ENCODE measurements at places on chromosomes 11 and 22.

- no peak for DNase-seq
Observed at GRCh38 chr11:57464539-57465181, 4.3 kb downstream of the RTN4RL2 start.

DNA sequence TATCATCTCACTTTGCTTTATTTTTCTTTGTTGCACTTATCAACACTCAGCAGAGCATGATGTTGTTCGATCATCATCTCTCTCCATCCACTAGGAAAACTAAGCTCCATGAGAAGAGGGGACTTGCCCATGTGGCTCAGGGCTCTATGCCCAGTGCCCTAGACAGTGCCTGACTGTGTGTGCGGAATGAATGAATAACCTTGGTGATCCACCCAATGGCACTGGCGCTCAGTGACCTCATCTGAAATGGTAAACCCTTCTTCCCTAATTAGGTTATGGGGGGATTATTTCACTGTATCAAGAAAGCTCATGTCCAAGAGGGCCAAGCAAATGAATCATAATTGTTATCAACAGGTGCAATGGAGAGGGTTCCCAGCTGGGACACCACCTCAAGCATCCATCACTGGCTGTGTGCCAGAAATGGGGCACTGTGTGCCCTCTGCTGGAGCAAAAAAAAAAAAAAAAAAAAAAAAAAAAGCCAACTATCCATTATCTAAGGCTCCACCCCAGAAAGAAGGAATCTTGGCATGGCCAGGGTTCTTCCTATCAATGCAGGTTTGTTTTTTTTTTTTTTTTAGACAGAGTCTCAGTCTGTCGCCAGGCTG, 172.6 kb downstream of the LARGE1 start:
- DNase-seq, result no peak

- no peak for DNase-seq
Observed at GRCh38 chr11:64438986-64439771, 80.2 kb downstream of the RPS6KA4 start.

- no peak for DNase-seq
Observed at GRCh38 chr22:25413620-25414019, 150.9 kb upstream of the GRK3 start.

- DNase-seq, result no peak
Observed at GRCh38 chr11:85826116-85826855, 15.3 kb upstream of the SYTL2 start.

GRCh38 chr11:512761-513595, 5.9 kb upstream of the RNH1 start:
- DNase-seq, result no peak

GRCh38 chr11:27207025-27207650, 155.9 kb downstream of the CCDC34 start:
- DNase-seq, result no peak

DNA sequence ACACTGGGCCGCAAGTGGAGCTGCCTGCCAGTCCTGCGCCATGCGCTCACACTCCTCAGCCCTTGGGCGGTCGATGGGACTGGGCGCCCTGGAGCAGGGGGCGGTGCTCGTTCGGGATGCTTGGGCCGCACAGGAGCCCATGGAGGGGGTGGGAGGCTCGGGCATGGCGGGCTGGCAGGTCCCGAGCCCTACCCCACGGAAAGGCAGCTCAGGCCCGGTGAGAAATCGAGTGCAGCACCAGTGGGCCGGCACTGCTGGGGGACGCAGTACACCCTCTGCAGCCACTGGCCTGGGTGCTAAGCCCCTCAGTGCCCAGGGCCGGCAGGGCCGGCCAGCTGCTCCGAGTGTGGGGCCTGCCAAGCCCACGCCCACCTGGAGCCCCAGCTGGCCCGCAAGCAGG, 328.7 kb upstream of the LRRC4C start:
- DNase-seq, result no peak

GRCh38 chr11:3775736-3776406, 21.5 kb downstream of the NUP98 start:
- DNase-seq, result no peak

- no peak for DNase-seq
Observed at GRCh38 chr11:132056689-132057088, 686.3 kb downstream of the NTM start.

GRCh38 chr22:24444251-24444650, 16.9 kb downstream of the ADORA2A start:
- no peak for DNase-seq

- DNase-seq, result peak; percentile 77
Observed at GRCh38 chr11:36073411-36074203, 129.7 kb downstream of the LDLRAD3 start.

DNA sequence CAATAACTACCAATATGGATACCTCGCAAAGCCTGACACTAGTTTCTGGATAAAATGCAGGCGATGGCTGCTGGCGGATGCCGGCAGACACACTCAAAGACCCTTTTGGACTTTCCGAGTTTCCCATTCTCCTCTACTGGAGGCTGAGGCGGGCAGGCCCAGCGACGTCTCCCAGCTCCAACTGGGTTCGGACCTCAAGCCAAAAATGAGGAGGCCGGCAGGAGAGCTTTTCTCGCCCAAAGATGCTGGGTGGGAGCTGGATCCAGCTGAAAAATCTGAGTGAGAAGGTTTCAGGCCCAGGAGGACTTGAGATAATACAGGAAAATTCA, 428 bp upstream of the FEZ1 start:
- no peak for DNase-seq

DNA sequence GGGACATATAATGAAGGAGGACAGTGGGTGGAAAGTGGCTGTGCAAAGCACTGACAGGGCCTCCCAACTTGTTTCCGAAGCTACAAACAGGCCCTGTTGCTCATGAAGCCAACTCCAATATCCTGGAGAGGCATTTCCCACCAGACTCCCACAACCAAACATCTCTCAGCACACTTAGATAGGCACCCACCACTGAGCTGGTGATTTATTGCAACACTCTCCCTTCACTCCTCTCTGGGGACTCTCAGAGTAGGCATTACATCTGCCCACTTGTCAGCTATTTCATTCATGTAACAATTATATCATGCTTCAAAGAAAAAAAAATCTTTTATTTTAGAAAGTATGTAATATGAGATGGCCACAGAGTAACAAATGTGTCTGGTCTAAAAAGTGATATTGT, 32.1 kb upstream of the PPP2R1B start:
- no peak for DNase-seq

DNA sequence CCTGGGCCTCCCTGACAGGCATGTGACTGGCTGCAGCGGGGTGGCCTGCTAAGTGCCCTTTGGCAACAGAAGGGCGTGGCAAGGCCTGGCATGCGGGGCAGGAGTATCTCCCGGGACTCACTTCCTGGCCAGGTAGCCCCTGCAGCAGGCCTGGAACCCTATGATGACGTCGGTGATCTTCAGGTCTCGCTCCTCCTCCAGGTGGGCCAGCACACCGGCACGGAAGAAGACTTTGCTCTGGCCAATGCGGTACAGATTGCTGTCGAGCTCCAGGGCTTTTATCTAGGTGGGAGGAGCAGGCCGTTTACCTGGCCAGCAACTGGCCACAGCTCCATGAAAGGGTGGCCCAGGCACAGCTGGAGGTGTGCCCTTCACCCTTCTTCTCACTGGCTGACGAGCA, 50.9 kb downstream of the APOL1 start:
- no peak for DNase-seq

DNA sequence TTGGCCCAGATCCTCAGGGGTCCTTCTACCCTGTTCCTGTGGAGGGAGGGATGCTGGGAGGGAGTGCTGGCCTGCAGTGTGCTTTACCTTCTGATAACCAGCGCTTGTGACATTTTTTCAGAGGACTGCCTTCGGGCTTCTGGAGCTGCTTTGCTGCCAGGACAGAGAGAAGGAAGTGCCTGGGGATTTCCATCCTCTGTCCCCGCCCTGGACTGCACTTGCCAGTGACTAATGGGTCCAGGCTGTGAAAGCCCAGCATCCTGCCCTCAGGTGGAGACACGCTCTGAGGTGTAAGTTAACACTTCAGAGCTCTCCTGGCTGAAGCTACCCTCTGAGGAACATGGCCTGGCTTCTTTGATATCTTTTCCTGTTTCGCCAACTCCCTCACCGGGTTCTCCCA, 158.7 kb upstream of the SYT13 start:
- DNase-seq, result no peak

- DNase-seq, result no peak
Observed at GRCh38 chr11:71384561-71384960, 63.6 kb downstream of the DHCR7 start.

DNA sequence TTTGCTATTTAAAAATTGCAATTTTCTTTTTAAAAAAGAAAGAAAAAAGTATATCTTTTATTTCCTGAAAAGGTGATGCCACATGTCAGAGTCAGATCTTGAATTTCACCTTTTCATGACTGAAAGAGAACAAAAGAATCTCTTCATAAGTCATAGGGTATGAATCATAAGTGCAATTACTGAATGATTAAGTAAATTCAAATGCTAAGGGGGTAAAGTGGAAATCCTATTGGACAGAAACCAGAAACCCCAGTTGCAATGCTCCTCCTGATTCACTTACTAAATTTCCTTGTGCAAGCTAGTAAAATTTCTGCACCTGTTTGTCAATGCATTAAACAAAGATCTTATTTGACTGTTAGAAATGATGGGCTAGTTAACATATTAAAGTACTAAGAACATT, 8.2 kb upstream of the PRRG4 start:
- no peak for DNase-seq

DNA sequence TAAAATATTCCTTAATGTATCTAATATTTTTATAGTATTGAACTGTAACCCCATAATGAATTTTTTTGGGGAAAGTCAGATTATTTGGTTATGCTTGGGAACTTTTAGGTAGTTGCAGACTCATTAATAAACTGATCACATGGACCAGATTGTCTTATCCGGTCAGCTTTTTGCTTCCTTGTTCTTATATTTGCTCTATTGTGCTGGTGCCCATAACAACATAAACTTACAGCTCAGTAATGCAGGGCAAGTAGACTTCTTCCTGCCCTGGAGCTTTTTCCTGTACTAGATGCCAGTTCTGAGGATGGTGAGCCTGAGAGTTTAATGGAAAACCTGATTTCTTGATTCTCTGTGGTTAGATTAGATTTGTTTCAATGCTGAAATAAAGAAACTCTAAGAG, 53.2 kb downstream of the MTMR3 start:
- DNase-seq, result peak; percentile 80

- no peak for DNase-seq
Observed at GRCh38 chr11:11347592-11347991, 5.5 kb downstream of the CSNK2A3 start.

- DNase-seq, result no peak
Observed at GRCh38 chr11:133957900-133958299, 1.1 kb upstream of the IGSF9B start.

All from foreskin melanocyte (primary cell).